ENCODE measurements at places on chromosomes 6 and 20.
A peak's percentile ranks its signal among the peaks of the same experiment; 100 is the strongest.

DNA sequence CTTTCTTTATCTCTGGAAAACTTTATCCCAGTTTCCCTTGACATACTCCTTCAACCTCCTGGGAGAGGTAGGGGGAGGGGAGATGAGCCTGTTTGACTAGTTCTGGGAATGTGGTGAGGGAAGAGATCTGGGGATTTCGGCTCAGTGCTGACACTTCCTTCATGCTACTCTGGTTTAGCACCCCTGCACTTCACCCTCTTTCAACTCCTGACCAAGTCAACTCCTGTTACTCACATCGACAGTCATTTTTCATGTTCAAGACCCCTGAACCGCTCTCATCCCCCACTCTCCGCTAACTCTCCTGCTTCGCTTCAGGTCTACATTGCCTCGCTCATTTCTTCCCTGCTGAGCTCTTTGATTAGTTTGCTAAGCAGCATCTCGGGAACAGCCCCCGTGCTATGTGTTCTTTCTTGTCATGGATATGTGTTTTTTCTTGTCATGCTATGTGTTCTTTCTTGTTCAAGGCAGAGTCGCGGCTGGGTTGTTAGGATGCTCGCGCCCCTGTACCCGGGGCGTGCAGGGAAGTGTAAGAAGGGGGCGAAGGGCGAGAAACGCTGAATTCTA, 16.6 kb upstream of the TRIM27 start:
- DNase-seq, result peak; percentile 59

DNA sequence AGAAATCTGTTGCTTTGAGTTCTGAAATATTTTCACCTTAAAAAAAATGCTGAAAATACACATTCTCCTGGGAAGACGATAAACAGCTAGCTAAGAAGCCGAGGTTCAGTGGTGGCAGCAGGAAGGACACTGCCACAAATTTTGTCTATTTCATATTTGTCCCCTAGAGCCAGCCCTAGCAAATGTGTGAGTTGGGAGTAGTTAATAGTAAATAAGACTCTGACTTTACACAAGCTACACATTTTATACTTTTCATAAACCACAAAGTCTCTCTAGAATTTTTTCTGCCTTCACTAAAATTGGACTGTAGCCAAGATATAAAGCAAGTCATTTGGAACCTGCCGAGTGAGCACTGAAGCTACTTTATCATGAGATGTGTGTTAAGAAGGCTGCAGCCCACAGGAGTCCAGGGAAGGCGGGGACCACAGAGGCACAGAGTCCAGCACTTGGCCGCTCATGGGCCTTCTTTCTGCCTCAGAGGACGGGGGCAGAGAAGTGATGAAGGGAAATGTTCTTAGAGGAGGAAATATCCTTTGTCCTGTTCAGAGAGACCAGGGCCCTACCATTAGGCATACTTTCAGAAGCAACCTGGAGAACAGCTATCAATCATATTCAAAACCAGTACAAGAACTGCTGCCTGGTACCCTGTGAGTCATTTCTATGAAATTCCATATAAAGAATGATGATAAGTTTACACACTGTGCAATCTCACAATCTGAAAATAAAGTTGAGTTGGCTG, 241.7 kb upstream of the TAB2 start:
- DNase-seq, result no peak

- DNase-seq, result no peak
Measured at GRCh38 chr6:85913001-85913400, 270.3 kb upstream of the SYNCRIP start.

- no peak for DNase-seq
Measured at GRCh38 chr6:132614554-132614953, 9.5 kb downstream of the TAAR2 start.

DNA sequence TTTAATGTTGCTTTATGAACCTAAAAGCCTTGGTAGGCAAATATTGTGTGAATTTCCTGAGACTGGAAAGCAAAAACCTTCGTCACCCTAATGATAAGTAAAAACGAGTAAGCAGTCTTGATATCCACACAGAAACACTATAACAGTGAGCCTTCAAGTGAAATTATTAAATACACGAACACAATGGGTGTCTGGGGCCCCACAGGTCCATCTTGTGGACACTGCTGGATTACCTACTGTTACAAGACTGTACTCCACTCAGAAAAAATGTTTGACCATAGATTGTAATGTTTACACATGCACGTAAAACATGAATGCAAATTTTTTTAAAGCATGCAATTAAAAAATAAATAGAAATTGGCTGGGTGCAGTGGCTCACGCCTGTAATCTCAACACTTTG, 466.9 kb downstream of the CD83 start:
- no peak for DNase-seq

DNA sequence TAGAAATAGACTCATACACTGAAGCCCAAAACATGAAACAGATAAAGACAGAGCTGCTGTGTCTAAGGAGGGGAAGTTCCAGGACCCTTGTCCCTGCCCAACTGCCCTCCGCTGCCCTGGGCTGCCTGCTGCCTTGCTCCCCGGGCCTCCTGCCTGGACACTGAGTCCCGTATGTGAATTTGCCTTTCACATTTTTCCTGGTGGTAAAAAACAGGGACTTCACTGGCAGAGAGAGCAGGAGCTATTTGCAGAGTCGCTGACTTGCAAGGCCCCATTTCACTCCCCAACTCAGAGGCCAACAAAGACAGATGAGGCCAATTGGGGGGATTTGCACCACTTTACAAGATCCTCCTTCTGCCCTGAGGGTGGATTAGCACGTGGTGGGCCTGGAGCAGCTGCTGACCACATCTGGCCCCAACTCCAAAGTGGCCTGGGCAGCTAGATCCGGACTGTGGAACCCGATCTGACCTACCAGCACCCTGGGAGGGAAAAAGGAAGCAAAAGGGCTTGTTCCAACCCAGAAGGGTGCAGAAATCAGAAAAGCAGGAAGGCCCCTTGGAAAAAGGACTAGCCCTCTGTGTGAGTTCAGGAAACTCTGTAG, 61.4 kb downstream of the NOL4L start:
- DNase-seq, result no peak

- DNase-seq, result no peak
Measured at GRCh38 chr20:12256806-12257205, 339.1 kb downstream of the BTBD3 start.

DNA sequence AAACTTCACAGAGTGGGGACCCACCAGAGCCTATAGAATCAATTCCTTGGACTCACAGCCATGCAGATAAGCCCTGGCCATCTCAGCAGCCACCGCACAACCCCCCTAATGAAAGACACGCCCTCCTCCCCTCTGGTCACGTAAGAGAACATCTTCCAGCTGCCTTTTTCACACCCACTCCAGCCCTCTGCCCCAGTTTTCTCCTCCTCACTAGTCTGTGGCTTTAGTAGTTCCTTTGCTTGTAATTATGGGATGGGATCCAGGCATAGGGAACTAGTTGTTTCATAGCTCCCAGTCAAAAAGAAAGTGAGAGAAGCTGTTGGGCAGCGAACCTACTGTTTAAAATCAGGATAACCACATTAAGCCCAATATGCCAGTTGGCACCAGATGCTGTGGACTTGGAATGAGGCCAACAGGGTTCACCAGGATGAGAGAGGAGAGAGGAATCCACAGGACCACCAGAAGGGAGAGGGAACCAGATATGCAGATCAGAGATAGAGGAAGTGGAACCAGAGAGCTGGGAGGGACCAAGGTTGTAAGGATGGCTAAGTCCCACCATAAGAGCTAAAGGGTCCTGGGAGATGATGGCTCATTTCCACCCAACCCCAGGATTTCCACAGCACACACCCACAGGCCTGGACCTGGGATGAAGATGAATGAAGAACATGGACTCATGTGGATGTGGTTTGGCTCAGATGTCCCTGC, 9.0 kb upstream of the BTN3A1 start:
- no peak for DNase-seq

DNA sequence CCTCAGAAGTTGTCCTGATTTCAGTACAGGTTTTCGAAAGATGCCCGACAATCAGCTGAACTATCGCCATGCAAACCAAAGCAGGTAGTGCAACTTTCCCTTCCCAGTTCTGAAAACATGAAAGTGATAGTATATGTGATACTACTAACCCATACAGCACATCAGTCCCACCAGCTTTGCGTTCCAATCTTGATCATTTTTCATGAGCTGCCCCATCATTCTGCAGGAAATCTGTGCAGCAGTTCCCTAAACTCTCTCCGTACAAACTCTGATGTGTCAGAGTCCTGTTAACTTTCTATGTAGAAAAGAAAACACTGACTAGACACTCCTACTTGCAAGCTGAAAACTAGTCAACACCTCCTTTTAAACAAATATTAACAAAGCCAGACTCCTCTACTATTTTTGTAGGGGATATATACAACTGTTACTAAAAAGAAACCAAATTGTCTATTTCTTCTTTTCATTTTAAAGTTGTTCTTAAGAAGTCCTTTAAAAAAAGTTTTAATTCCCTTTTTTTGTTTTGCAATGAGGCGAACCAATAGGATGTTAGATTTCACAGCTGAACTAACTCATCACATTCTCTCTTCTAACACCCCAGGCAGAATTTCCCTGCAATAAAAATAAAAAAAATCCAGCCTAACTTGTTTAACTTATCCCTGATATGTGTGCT, 99.6 kb upstream of the DST start:
- DNase-seq, result no peak

GRCh38 chr6:90605749-90606340, 19.0 kb upstream of the MAP3K7 start:
- no peak for DNase-seq

DNA sequence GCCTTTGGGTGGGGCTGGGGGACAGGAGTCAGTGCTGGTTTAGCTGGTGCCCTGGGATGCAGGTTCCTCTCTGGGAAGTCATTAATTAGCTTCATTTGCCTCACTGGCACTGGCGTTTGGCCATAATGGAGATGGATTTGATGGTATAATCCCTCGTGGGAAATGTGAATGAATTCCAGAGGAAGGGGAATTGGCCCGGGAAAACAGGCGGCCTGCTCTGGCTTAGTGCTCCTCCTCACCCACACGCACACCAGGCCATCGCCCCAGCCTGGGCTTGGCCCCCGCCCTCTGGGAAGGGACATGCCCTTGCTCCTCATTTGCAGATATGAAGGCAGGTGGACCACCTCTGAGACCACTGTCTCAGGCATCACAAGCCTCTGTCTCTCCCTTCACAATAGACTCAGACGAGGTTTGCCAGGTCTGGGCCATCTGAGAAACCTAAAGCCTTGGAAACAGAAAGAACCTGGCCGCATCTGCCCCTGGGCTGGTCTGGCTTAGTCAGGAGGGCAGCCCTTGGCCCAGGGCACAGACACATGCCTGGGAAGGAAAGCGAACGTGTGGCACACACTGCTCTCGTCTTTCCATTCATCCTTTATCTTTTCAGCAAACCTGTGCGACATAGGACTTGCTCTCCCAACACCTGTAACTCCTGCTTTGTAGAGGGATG, 199.2 kb upstream of the CDH4 start:
- no peak for DNase-seq

DNA sequence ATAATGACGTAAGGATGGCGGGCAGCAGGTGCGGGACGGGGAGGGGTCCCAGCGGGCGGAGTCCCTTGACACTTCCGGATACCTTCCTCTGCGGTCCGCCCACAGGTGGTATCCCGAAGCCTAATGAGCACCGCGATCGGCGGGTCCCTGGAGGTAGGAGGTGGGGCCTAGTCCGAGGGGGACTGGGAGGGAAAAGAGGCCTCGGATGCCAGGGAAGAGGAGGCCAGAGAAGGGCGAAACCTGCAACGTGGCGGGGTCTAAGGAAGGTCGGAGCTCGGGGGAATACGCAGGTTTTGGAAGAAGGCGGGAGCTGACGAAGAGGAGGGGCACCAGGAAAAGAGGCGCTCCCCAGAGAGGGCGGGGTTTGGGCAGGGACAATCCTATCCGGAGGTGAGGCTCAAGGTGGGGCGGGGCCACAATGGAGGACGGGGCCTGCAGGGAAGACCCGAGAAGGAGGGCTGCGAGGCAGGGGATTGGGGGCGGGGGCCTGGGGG, 3.7 kb downstream of the PRSS16 start:
- DNase-seq, result no peak

DNA sequence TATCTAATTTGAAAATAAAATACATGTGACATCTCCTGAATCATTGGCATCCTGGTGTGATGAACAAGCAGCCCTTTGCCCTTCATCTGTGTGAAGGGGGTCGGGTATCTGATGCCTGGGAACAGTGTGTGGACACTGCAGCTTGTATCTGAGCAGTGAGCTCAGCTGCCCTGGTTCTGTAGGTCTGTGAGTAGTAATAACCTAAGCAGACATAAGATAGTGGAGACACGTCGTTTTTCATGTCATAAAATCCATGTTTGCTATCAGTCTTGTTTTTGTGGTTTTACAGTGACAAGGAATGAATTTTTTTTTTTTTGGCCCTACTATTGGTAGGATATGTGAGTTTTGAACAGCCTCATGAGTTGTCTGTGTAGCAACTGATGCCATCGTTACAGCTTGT, 133.0 kb downstream of the JARID2 start:
- no peak for DNase-seq

DNA sequence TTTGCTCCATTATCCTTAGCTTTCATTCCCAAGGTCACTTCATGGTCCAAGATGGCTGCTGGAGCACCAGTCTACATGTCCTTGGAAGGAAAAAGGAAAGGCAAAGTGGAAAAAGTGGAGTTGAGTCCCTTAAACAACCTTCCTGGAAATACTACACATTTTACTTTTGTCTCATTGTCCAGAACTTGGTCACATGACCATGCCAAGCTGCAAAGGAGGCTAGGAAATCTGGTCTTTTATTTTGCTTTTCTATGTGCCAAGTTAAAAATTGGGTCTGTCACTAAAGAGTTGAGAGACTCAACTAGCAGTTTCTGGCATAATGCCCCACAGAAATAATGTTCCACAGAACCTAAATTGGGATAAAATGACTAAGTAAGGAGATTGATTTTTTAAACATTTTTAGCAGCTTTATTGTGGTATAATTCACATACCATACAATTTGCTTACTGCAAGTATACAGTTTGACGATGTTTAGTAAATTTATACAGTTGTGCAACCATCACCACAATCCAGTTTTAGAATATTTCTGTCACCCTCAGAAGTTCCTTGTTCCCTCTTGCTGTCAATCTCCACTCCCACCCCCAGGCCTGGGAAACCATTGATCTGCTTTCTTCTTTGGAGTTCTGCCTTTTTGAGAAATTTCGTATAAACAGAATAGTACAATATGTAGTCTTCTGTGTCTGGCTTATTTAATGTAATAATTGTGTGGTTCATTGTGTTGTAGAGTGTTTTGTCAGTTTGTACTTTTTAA, 5.6 kb upstream of the CHD6 start:
- DNase-seq, result no peak

DNA sequence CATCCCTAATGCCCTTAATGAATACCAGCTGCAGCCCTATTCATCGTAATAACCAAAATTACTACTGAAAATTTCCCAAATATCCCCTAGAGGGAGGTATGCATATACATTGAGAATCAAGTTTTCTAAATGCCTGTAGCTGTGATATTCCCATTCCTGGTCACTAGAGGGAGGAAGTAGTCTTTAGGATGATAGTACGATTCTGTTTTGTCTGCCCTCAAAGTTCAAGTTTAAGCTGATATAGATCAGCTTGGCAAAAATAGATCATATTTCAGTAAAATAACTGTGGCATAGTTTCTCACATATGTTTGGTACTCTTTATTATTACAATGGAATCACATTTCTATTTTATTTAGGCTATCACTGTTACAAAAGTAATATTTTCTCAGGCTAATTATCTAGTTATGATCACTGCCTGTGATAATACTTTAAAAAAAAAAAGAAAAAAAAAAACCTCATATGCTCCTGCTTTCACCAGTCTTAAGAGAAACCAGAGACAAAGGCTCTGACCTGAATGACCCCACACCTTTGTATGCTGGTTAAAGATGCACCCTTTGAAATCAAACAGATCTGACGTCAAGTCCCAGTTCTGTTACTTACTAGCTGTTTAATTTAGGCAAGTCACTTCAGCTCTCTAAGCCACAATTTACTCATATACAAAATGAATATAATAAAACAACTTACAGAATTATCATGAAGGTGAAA, 11.0 kb downstream of the TSPYL1 start:
- DNase-seq, result no peak
